Activated CD4-positive, alpha-beta T cell treated with anti-CD3 and anti-CD28 coated beads, Interleukin-2, amount 50 U/mL, for 48 hours (primary cell): ENCODE measurements at places on chromosomes 7 and 10.

DNA sequence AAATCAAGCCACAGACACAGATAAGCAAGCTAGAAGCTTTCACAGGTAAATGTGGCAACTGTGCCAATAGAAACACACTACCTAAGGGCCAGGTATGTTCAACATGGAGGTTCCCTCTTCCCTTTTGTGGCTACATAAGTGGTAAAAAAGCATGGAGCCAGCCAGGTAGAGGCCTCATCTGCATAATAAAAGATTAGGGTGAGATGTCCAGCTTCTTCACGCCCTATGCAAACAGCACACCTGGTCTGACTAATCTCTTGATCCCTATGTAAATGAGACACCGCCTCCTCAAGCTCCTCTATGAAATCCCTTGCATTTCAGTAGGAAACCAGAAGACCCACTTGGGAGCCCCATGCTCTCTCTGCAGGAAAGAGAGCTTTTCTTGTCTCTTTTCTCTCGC lies 282.2 kb downstream of the NEBL start:
- DNase-seq: no peak

- no peak for DNase-seq
Observed at GRCh38 chr10:122162671-122163173, 108.4 kb upstream of the BTBD16 start.

- DNase-seq: no peak
Observed at GRCh38 chr7:112056409-112056808, 149.8 kb downstream of the DOCK4 start.

GRCh38 chr7:77894574-77895091 lies 96.1 kb downstream of the PHTF2 start:
- DNase-seq: no peak

DNA sequence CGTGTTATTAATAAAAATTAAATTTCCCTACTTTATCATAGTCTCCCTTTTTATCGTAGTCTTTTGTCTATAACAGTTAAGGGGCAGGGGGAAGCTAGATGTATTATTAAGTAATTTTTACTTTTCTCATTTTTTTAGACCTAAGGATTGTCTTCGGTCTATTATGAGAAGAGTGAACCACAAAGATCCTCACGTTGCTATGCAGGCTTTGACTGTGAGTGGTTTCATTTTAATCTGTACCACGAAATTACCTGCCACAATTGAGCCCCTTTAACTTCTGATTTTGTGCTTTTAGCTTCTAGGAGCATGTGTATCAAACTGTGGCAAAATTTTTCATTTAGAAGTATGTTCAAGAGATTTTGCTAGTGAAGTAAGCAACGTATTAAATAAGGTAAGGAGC lies 40.6 kb downstream of the STAM start:
- no peak for DNase-seq
